ENCODE measurements at places on chromosomes 1 and 21. TPM values are rescaled to one million over a fixed set of nuclear protein-coding genes. Genes with fewer than 3 reads are reported as not detected.

DNA sequence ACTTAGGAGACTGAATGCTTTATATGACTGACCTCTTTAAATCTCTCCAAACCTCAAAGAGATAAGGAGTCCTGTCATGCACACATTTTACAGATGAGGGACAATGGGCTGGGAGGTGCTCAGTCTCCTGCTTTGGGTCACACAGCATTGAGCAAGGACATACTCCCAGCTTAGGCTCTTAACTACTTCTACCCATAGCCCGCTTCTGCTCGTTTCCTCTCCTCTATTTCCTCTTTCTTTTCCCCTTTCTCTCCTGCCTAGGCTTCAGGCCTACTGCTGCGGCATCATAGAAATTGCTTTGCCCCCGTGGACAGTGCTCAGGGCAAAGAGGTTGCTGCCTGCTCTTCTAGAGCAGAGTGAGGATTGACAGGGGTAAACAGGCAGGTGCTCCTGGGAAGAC is 12.4 kb upstream of the ZNF691 start:
- no peak for DNase-seq

LCE1E gene
- not detected for polyA plus RNA-seq

EPS15 gene
- polyA plus RNA-seq: 18.2 TPM

DNA sequence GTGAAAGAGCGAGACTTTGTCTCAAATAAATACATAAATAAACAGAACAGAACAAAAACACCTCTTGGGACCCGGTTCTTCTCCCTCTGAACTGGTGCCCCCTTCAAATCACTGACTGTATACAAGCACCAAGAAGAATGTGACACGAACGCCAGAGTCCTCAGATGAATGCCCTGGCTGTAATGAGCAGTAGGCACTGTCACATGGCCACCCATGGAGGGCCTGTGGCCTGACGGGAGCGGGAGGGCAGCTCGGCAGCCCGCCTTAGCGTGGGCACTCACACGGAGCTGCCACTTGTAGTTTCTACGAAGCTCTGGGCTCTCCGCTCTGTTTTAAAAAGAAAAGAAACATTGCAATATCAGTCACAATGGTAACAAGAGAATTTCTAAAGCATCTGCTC is 146.0 kb downstream of the PEX14 start:
- DNase-seq: no peak

FCMR gene
- 3.6 TPM for polyA plus RNA-seq

PCAT6 gene
- polyA plus RNA-seq: 14.5 TPM

SPRR4 gene
- not detected for polyA plus RNA-seq

- no peak for DNase-seq
Observed at GRCh38 chr1:216459651-216460207, 36.5 kb upstream of the USH2A start.

- no peak for DNase-seq
Observed at GRCh38 chr1:235996048-235996785, 68.7 kb downstream of the NID1 start.

DNA sequence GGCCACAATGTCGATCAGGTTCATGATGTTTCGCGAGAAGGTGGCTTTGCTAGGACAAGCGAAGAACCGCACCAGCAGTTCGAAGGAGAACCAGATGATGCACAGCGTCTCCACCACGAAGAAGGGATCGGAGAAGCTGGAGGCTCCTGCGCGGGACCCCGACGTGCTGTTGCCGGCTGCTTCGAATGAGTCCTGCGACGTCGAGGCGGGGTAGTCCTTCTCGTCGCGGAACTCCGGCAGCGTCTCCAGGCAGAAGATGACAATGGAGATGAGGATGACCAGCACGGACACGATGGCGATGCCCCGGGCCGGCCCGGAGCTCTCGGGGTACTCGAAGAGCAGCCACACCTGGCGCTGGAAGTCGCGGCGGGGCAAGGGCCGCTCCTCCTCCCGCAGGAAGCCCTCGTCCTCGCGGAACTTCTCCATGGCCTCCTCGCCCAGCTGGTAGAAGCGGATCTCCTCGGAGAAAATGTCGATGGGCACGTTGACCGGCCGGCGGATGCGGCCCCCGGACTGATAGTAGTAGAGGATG is 869 bp downstream of the KCNA3 start:
- peak; percentile 37 for DNase-seq

GRCh38 chr1:24502709-24503058 is at the start of gene RCAN3:
Gene RCAN3, plus strand, starts transcription at chr1:24502836. Its CDS starts 11,537 bp downstream, at chr1:24514373.
- peak; percentile 84 for DNase-seq

CALML6 gene
- polyA plus RNA-seq: 0.27 TPM

NBPF4 gene
- polyA plus RNA-seq: not detected

FMOD gene
- polyA plus RNA-seq: 7.9 TPM

TNFRSF9 gene
- not detected for polyA plus RNA-seq

AK4 gene
- 7.2 TPM for polyA plus RNA-seq

GRCh38 chr21:22223385-22223784 is 1225.2 kb downstream of the NCAM2 start:
- no peak for DNase-seq

GRCh38 chr21:26177746-26178426 is 7.3 kb upstream of the APP start:
- DNase-seq: peak; percentile 75

- no peak for DNase-seq
Observed at GRCh38 chr1:7594714-7595295, 176.3 kb upstream of the VAMP3 start.

GRCh38 chr21:42079939-42080787 is 9.0 kb downstream of the UMODL1 start:
- DNase-seq: no peak

DNA sequence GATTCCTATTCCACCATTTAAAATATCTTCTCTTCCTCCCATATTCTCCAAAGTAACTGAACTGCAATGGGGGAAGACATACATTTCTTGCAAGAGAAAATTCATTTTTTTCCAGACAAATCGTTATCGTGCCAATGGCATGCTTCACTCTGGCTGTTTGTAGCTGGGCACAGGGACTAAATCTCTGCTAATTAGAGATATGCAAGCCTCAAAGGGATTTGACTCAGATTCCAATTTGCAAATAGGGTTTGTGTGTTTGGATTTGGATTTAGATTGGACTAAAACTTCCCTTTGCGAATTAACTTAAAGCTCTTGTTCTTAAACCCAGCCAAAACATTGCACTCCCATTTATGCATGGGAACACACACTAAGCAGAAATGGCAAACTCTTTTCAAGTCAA is 276.2 kb upstream of the DUSP10 start:
- peak; percentile 91 for DNase-seq

QSOX1 gene
- 58.6 TPM for polyA plus RNA-seq

GRCh38 chr1:64701071-64701470 is 43.8 kb upstream of the RAVER2 start:
- no peak for DNase-seq

DNA sequence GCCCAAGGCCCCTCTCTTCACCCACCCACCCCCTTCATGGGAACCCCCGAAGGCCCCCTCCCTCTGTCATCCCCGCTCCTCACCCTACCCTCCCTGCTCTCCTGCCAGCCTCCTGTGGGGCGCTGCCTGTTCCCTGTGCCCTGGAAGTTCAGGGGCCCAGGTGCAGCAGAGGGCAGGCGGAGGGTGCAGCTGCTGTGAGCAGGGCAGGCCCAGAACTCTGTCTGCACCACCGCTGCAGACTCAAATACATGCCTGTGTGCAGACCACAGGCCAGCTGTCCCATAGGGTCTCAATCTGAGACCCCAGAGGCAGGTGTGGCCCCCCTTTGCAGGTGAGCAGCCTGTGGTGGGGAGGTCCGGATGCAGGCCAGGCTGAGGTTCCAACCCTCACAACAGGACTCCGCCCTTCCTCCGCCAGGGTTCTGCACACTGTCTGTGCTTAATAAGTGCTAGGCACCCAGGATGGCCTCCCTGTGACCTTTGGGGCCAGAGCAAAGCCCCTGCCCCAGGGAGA is 62.5 kb downstream of the WNT9A start:
- DNase-seq: no peak

- no peak for DNase-seq
Observed at GRCh38 chr1:1616045-1616790, 918 bp downstream of the MIB2 start.

SLC44A3 gene
- 3.9 TPM for polyA plus RNA-seq

ANGPTL1 gene
- 0.14 TPM for polyA plus RNA-seq

CCDC185 gene
- polyA plus RNA-seq: not detected

DNA sequence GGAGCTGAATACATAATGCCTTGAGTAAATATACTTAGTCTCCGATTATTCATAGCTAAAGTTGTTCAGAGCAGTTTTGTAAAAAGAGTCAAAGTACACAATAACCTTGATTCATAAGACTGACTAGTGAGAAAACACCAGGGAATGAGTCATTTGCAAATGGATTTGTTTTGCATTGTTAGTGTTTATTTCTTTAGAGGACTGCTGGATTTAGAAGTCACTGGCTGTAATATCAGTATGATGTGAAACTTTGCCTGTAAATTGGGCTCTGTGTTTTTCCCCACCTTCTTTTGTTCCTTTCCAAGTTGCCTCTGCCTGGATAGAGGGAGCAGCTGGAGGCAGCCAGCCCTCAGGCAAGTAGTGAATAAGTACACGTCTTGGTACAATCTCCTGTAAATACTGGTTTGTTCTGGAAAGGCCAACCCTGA is 474.7 kb downstream of the NUF2 start:
- no peak for DNase-seq

CFAP74 gene
- 0.93 TPM for polyA plus RNA-seq

GRCh38 chr1:153673511-153673910 is 2.7 kb upstream of the ILF2 start:
- DNase-seq: no peak

- no peak for DNase-seq
Observed at GRCh38 chr1:117653195-117653594, 47.3 kb downstream of the TENT5C start.

DNA sequence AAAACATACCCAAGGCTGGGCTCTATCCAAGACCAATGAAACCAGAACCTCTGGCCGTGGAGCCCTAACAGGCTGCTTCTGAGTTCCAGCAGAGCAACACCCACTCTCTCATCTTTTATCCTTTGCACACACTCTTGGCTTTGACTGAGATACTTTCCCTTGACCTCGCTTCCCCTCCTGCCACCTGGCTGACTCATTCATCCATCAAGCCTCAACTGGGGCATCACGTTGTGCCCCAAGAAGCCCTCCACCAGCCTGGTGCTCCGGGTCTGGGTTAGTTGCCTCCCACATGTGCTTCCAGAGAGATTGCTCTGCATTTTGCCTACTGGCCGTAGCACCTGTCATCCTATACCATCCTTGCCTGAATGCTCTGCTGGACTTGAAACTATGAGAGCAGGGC is 34.5 kb upstream of the SERBP1 start:
- no peak for DNase-seq

TMCO4 gene
- 4.8 TPM for polyA plus RNA-seq

GPR61 gene
- polyA plus RNA-seq: 1.6 TPM

GRCh38 chr1:24414775-24415333 is 748 bp upstream of the NIPAL3 start:
- DNase-seq: peak; percentile 46

DNA sequence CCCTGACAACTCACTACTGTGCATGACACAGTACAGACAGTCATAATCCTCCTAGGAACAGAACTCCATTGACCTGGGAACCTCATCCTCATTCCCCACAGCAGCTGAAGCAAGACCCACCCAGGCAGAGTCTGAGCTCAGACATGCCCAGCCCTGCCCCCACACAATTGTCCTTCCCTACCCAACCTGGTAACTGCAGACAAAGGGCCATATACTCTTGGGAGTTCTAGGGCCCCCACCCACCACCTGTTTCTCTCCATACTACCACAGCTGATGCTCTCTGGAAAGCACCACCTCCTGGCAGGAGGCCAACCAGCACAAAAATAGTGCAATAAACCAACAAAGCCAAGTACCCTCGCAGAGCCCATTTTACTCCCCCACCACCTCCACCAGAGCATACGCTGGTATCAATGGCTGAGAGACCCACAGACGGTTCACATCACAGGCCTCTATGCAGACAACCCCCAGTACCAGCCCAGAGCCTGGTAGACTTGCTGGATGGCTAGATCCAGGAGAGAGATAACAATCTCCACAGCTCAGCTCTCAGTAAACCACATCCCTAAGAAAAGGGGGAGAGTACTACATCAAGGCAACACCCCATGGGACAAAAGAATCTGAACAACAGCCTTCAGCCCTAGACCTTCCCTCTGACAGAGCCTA is 159.7 kb upstream of the CXADR start:
- DNase-seq: no peak

GRCh38 chr1:204377800-204378668 is 18.3 kb upstream of the PLEKHA6 start:
- no peak for DNase-seq

DNA sequence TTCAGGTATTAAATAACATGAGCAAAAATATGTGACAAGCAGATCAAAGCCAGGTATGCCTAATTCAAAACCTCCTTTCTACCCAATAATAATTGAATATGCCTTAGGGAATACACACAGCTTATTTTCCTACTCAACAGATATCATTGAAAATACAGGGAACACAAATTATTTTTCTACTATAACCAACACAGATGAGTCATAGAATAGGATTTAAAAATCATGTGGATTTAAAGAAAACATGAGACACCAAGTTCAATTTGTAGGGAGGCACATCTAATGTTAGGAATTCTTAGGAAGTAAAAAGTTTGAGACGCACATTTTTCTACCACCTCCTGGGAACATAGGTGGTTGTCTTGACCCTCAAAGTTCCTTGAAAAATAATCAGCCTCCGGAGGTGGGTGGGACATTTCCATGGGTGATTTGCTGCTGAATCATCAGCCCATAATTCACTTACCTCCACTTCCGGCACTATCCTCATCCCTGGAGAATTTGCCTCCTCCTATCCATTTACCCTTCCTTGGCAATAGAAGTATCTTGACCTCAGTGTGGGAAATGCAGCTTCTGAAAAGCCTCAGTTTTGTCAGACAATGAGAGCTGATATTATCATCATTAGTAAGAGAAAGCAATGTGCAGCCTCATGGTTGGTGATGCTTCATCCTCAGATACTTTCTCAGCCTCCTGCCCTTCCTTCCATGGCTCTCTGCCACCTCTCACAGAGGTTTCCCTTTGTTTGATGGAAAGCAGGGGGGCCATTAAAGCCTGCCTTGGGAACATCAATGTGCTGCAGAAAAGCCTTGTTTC is 33.5 kb upstream of the RGS4 start:
- peak; percentile 63 for DNase-seq

- DNase-seq: no peak
Observed at GRCh38 chr21:45033791-45034555, 40.4 kb upstream of the ADARB1 start.

DNA sequence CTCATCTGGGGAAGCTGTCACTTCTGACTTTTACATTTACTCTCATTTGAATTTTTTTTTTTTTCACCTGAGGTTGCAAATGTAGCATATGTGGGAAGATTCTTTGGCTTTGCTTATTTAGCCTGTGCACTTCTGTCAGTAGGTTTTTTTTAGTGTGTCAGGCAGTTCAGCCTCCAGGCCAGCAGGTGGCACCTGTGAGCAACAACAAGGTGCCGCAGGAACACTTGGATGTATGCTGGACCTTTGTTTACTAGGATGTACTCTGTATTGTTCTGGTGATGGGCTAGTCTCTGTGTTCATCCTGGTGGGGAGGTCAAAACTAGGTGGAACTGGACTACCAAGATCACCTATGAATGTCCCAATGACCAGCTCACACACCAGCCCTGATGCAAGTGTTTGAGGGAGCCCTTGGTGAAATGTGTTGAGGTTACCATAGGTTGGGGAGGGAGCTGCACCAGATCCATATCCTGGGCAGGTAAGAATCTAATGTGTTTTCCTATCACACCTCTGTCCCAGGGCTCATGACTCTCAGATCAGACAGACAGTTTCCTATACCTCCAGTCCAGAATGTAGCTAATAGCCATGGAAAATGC is 618.2 kb downstream of the BRINP3 start:
- no peak for DNase-seq

TSPAN2 gene
- polyA plus RNA-seq: 0.15 TPM

GRCh38 chr1:177311111-177311510 is 140.4 kb downstream of the BRINP2 start:
- peak; percentile 68 for DNase-seq

Data from brain (organoid and tissue), 16 donors.